ENCODE measurements at places on chromosomes 13 and 19.

- peak; percentile 85 for DNase-seq
Observed at GRCh38 chr19:16062789-16063188, 13.5 kb upstream of the TPM4 start.

DNA sequence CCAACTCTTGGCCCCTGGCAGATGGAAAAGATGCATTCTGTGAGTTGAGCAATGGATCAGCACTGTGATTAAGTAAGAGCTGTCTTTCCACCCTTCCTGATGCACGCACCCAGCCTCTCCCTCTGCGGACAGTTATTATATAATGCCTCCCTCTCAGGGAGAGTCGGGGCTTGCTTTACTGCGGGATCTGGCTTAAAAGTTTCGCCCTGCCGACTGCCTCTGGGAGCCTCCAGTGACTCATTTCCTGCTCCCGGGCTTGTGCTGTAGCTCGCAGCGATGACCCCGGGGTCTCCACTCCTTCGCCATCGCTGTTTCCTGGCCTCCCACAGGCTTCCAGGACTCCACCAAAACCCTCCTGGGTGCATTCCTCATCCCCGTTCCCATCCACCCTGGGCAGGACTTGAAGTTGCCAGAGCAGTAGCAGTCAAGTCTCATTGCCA, 107.4 kb upstream of the SLC7A1 start:
- no peak for DNase-seq

- DNase-seq = no peak
Observed at GRCh38 chr19:4081441-4082129, 14.9 kb upstream of the ZBTB7A start.

DNA sequence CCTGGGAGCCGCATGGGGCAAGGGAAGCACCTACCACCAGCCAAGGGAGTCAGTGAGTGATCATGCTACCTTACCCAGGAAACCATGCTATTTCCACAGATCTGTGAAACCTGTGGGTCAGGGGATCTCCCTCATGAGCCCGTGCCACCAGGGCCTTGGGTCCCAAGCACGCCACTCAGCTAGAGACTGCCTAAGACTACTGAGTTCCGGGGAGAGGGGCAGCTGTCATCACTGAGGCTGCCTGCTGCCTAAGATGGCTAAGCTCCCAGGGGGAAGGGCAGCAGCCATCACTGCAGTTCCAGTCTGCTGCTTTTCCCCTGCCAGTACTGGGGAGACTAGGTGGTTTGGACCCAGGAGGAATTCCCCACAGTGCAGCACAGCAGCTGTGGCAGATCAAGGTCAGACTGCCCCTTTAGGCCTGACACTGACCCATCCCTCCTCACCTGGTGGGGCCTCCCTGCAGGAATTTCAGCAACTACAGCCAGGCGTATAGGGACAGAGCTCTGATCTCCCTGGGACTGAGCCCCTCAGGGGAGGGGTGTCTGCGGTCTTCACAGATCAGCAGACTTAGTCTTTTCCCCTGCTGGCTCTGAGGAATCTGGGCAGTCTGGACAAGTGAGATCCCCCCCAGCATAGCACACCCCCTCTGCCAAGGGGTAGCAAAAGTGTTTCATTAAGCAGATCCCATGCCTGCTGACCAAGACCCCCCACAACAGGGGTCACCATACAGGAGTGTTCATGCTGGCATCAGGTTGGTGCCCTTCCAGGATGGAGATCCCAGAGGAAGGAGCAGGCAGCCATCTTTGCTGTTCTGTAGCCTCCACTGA, 26.9 kb downstream of the VSTM2B start:
- peak; percentile 5 for DNase-seq

DNA sequence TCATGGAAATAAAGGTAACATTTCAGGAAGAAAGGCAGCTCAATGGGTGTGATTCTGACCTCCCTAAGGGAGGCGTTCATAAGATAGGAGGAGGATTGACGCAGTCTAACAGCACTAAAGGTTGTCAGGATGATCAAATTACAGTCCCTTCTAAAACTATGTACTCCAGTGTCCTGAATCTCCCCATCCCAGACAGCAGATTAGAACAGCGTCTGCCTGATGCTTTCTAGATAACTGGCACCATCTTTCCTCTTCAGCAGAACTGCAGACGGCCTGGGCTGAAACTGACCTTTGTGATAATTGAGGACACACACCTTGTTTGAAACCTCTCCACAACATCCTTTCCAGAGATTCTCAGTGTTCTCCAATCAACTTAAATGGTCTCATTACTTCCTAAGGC, 25.5 kb upstream of the SACS start:
- DNase-seq = no peak

GRCh38 chr19:40797963-40798682, 868 bp upstream of the EGLN2 start:
- peak; percentile 71 for DNase-seq

- DNase-seq = no peak
Observed at GRCh38 chr13:107907065-107907805, 308.1 kb downstream of the LIG4 start.

- no peak for DNase-seq
Observed at GRCh38 chr13:29561918-29562317, 33.6 kb downstream of the SLC7A1 start.

- DNase-seq = no peak
Observed at GRCh38 chr13:63345835-63346234, 1930.2 kb upstream of the PCDH20 start.

DNA sequence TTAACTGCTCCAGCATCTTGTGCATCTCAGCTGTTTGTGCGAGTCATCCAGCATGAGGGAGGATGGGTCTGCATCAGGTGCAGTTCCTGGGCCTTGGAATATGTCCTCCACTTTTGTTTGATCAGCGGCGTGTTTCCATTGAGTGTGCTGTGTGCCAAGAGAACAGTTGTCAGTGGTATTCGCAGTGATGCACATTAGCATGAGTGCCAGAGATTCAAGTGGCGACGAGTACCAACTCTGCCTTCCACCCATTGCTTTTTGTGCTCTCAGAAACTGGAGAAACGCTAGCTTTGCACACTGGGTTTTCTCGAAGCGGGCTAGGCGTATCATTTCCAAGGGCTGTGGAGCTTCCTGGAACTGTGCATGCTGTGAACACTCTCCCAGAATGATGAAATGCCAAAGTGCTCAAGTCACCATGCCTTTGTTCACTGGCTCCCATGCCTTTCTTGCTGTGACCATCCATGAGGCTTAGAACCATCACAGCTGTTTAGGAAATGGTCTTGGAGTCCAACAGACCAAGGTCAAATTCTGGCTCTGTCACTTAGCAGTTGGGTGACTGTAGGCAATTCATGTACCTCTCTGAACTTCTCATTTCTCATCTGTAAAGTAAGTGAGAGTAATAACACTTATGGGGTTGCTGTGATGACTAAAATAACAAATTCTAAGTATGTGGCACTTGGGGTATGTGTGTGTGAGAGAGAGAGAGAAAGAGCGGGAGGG, 18.4 kb downstream of the LRCH1 start:
- DNase-seq = no peak

GRCh38 chr19:41341669-41342490, 11.8 kb downstream of the TGFB1 start:
- DNase-seq = no peak

GRCh38 chr19:12912571-12912970, 6.5 kb downstream of the SYCE2 start:
- no peak for DNase-seq

Measured in activated T-cell treated with anti-CD3 and anti-CD28 coated beads, Interleukin-2, amount 50 U/mL, for 48 hours (primary cell).